Stimulated activated CD4-positive, alpha-beta T cell treated with anti-CD3 and anti-CD28 coated beads, Interleukin-15, amount 100 ng/mL, for 1 hour (primary cell): ENCODE measurements at places on chromosomes 3 and 15.
A peak's percentile ranks its signal among the peaks of the same experiment; 100 is the strongest.

- DNase-seq = no peak
Observed at GRCh38 chr15:69736161-69736560, 283.5 kb downstream of the RPLP1 start.

GRCh38 chr15:38885001-38885400 is 320.4 kb upstream of the RASGRP1 start:
- no peak for DNase-seq

- DNase-seq = no peak
Observed at GRCh38 chr3:176839466-176839865, 357.8 kb downstream of the TBL1XR1 start.

DNA sequence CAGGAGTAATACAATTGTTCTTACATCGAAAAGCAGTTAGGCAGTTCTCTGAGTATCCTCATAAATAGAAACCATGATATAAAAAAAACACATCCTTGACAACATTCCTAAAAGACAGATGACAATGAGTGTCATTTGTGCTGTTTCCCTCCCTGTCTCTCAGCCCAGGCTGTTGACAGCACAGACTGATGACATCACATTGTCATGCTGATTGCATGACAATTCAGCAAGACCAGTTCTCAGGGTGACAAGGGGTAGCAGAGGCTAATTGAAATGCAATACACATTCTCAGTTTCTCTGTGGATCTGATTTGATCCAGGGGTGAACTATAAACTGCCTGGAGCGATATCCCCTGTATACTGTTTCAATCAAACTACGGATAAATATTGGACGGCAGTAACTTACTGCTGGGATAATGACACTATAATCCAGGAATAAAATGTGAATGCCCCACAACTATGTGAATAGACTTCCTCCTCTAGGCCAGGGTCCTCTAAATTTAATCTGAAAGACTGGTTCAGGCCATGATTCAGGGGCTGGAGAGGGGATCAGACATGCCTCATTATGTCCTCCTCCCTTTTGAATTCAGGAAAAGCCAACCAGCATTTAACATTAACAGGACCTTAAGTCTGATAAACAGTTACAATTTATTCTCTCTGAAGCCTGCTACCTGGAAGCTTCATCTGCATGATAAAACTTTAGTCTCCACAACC is 16.7 kb upstream of the EIF1B start:
- DNase-seq = no peak

DNA sequence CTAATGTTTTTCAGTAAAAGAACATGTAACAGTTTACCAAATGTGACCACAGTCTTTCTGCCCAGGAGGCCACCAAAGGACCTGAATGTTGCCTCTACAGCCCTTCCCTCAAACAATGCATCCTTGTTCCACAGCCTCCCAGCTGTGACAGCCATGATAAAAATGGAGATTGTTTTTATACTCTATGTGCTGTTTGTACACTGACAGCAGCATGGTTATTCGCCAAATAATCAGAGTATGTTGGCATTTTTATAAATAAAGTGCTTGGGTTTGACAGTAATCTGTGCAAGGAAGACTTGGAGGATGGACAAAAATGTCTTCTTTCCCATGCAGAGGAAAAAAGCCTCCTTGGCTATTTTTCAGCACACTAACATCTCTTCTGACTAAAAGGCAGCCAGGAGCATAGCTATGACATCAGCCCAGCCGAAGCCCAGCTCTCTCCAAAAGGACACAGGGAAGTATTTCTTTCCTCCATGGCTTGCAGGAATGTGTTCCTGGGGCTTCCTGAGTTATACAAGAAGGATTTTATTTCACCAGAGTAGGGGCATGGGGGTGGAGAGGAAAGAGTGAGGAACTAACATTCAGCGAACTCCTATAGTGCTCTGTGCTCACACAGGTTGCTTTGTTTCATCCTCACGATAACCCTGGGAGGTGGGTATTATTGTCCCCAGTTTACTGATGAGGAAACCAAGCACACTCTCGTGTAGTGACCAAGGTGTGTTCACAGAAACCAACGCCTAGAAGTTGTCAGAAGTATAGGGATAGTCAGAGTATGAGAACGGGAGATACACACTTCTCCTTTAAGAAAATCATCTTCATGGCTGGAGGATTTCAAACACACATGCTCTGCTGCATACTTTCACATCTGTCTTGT is 339.7 kb downstream of the MECOM start:
- DNase-seq = no peak

- DNase-seq = no peak
Observed at GRCh38 chr3:55165278-55165677, 237.4 kb upstream of the LRTM1 start.

- no peak for DNase-seq
Observed at GRCh38 chr15:77656294-77656693, 23.6 kb upstream of the LINGO1 start.

DNA sequence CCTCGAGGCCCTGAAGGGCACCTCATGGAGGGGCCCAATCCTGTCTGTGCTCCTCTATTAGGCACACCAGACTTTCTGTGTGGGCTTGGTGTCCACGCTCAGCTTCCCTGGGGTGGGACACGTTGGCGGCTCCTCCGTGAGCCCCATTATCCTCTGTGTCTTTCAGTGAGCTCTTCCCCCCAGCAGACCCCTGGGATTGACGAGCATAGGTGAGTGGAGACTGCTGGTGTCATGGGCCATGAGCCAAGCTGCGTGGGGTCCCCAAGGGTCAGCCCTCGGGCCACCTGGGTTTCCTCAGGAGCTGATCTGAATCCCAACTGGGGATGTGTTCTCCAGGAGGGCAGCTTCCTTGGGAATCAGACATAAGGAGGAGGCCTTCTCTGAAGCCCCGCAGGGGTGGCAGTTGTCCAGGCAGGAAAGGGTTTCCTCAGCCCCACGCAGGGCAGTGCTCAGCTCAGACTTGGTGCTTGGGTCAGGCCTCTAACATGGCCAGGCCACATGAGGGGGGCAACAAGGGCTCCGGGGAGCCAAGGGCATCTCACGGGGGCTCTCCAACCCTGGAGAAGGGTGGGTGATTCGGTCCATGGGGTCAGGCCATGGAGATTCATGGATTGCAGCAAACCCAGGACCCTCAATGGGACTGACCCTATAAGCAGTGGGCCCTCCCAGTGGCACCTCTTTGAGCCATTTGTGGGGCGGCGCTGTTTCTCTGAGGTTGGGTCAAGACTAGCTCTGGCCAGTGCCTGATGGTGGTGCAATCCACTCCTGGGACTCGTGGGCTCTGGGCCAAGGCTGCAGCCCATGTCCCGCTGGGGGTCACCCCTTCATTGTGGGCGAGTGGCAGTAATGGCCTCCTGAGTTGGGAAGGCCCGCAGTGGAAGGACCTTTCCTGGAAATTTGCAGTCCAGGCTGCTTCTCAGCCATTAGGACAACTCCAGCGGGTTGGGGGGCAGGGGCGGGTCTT is 222.5 kb downstream of the SNRPN start:
- DNase-seq = peak; percentile 0

- DNase-seq = no peak
Observed at GRCh38 chr3:115871735-115872134, 248.4 kb downstream of the GAP43 start.

DNA sequence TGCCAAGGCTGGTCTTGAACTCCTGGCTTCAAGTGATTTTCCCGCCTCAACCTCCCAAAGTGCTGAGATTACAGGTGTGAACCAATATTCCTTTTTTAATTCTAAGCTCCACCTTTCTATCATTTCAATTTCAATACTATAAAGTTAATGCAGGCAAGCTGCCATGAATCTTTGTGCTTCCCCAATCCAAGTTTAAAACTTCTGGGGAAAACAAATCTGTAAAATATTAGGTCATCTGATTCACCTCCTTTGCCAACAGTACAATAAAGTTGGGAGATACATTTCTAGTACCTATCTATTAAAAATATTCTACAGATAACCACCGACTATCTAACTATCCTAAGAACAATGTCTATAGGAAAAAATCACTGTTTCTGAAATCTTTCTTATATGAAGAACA is 102.1 kb downstream of the ATP8B4 start:
- DNase-seq = no peak
